Stimulated activated CD8-positive, alpha-beta memory T cell treated with anti-CD3 and anti-CD28 coated beads, Interleukin-2, amount 100 ng/mL, for 1 hour (primary cell): ENCODE measurements at places on chromosomes 1 and 21.

DNA sequence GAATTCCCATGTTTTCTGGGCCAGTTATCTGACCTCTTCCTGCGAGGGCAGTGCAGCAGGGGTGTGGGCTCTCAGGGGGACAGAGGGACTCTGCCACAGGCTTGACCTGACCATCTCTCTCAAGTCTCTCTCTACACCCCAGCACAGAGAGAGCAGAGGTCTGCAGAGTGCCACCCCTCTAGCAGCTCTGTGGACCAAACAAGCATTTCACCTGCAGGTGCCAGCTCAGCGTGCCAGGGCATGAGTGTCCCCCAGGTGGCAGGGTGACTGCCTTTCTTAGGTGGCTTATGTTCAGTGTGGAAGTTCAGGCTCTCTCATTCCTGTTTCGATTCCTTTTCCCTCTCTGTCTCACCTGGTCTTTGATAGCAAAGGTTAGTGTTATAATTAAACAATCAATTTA lies 191.3 kb downstream of the CACNA1E start:
- DNase-seq, result no peak

DNA sequence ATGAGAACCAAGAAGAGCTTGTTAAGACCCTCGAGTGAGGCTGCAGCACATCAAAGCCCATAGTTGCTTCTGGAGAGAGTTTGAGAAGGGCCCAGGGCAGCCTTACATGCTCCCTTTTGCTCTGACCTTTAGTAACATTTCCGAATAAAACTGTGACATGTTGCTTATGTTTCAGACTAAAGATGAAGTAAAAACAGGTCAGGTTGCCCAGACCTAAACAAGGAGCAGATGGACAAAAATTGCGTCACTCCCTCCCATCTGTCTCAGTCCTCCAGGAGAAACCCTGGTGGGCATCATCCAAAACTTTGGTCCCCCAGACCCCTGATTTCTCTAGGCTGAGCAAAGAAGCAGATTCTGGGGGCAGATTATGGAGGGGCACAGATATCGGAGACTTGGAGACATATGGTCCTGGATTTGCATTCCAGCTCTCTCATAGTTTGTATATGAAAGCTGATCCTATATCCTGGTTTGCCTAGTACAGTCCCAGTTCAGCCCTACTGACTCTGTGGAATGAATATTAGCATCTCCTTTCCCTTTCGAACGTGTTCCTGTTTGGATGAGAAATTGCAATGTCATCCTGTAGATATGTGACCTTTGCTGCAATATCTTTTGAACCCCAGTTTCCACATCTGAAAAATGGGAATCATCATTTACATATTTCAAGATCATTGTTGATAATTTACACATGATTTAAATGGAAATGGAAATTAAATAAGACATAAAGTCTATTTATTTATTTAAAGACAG lies 304.9 kb upstream of the USP24 start:
- no peak for DNase-seq

- DNase-seq, result no peak
Observed at GRCh38 chr21:45506836-45507522, 35.3 kb downstream of the SLC19A1 start.

DNA sequence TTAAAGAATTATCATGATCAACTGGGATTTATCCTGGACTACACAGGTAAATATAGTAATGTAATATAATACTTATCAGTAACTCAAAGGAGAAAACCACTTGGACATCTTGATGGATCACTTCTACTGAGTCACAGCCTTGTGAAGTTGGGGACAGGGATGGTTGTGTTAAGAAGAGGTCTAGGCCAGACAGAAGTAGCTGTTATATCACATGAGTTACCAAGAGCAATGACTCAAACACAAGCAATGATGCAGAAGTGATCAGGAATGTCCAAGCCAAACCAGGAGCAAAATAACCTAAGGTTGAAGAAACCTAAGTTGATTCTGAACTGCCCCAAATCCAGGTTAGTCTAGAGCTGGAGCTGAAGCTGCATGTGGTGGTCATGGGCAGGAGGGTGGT lies 424.5 kb upstream of the DAB1 start:
- DNase-seq, result no peak

DNA sequence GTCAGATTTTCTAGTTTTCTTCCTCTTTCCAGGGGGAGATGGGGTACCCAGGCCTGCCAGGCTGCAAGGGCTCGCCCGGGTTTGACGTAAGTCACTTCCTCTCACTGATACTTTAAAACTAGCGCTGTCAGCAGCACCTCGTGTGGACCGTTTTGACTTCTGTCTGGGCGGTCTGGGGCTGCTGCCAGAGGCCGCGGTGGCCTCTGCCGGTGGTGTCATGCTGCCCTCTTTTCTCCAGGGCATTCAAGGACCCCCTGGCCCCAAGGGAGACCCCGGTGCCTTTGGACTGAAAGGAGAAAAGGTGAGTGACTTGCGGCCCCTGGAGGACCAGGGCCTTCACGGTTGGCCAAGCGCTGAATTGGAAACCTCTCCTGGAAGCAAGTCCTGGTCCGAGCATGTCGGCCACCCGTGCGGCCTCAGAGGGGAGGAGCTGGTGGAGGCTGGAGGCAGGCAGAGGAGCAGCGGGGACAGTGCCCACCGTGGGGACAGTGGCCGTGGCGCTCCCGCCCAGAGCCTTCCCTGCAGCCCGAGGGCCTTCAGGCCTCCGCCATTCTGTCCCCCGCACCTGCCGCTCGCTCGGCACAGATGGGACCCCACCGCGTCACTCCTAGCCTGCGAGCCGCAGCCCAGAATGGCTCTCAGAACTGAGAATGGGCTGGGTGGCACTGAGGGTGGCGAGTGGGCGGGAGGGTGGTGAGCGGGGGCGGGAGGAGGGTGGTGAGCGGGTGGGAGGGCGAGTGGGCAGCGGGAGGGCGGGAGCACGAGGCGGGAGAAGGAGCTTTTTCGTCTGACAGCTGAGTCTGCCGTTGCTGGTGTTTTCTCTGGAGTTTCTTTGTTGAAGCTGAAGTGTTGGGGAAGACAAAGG lies 9.4 kb downstream of the COL6A1 start:
- no peak for DNase-seq

- no peak for DNase-seq
Observed at GRCh38 chr1:24825174-24825573, 79.9 kb downstream of the CLIC4 start.
